ENCODE measurements at places on chromosomes 12 and 14.

DNA sequence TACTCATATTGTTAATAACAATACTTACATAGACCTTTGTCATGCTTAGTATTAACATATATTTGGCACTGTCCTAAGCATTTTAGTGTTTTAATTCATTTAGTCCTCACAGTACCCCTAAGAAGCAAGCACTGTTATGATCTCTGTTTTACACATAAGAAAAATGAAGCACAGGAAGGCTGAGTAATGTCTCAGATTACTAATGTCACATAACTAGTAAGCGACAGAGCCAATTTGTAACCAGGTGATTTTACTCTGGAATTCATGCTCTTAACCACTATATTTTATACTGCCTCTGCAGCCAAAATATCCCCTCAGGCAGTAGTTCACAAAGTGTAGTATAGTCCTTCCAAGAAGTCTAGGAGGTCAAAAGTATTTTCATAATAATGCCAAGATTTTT is 20.3 kb downstream of the TMEM253 start:
- no peak for DNase-seq

DNA sequence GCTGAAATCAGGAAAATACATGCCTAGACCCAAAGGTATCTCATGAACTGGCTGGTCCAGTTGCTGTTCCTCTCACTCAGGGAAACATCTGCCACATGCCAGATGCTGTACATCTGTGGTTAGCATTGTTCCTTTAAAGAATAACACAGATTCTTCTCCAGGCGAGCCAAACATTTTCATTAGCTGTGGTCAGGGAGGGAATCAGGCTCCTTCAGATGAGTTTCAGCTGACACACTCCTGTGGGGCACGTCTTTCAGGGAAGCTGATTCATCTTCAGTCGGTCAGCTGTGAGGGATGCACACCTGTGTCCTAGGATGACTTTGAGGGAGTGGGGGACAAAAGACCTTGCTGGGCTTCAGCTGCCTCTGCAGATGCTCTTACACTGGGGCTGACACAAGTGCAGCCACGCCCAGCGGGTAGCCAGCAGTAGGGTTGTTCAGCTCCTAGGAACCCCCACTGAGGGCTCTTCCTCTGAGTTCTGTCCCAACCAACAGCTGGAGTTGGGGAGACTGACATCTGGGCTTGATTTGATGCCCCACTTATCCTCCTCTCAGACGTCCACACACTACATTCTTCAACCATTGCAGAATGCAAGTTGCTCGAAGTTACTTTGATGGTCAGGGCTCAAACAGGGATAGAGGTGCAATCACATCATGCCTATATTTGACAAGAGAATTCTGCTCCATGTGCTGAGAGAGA is 155.0 kb downstream of the NUAK1 start:
- no peak for DNase-seq

- DNase-seq, result no peak
Observed at GRCh38 chr12:123142921-123143735, 7.8 kb downstream of the PITPNM2 start.

- DNase-seq, result no peak
Observed at GRCh38 chr12:93736640-93737178, 59.5 kb downstream of the CRADD start.

- no peak for DNase-seq
Observed at GRCh38 chr14:27890259-27890658, 876.3 kb upstream of the FOXG1 start.

DNA sequence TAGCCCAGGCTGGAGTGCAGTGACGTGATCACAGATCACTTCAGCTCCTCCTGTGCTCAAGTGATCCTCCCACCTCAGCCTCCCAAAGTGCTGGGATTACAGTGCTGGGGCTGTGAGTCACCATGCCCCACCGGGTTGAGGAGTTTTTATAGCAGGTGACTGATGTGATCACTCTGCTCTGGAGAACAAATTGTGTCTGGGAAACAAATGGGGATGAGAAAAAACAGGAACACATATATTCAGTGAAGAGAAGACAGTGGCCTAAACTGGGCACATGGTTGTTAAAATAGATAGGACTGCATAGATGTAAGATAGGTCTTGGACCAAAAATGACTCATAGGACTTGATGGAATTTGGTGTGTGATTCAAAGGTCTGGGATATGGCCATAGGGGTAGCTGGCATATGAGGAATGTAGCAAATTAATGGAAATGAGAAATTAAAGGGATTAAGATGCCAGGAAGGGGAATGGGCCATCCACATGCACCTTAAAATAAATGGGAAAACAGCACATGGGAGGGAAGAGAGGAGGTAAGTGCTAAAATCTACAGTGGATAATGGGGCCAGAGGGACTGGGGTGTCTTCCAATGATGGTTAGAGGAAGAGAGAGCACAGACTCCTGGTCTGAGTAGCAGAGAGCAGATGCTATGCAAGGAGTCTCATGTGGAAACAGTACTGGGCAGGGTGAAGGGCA is 11.2 kb downstream of the BCAT1 start:
- DNase-seq, result no peak

DNA sequence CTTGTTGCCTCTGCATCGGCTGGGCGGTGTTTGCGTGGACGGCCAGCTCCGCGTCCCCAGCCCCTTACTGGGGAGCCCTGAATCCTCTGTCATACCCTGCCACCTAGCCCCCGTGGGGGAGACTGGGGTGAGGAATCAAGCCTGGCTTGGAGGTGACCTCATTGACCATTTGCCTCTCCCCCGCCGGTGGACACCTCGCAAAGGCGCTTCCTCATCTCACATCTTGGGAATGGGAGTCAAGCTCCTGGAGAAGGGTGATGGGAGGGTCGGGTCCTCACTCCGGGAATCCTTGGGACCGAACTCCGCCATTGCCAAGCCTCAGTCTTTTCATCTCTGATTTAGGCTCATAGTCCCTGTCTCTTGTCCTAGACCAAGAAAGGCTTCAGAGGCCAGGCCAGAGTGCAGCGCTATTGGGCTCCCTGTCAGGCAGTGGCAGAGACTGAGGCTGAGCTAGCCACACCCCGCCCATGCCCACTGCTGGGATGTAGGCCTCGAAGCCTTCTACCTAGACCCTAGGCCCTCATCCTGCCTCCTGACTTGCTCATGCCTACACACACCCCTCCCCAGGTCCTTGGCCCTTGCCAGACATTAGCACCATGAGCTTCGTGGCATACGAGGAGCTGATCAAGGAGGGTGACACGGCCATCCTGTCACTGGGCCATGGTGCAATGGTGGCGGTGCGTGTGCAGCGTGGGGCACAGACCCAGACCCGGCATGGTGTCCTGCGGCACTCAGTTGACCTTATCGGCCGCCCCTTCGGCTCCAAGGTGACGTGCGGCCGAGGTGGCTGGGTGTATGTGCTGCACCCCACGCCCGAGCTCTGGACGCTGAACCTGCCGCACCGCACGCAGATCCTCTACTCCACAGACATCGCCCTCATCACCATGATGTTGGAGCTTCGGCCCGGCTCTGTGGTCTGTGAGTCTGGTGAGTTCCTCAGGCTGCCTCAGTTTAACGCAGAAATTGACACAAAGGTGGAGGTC is 678 bp downstream of the TRMT61A start:
- DNase-seq, result no peak

DNA sequence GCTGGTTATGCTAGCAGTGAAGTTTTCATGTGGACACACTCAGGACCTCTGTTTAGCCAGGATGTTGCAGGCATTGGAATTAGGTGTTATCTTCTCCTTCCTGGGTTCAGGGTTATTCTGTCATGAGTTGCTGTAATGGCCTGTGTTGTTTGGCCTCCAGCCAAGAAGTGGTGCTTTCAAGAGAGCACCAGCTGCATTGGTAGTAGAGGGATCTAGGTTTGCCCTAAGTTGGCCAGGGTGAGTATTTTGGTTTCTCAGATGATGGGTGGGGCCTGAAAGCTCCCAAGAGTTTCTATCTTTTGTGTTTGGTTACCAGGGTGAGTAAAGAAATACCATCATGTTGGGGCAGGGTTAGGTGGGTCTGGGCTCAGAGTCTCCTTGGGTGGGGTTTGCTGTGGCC is 2.7 kb upstream of the GZMH start:
- DNase-seq, result no peak

GRCh38 chr14:99753225-99754140 is 39.7 kb upstream of the EML1 start:
- no peak for DNase-seq

- no peak for DNase-seq
Observed at GRCh38 chr12:27968972-27969623, 3.4 kb downstream of the PTHLH start.

- no peak for DNase-seq
Observed at GRCh38 chr12:69569236-69569635, 16.0 kb upstream of the CCT2 start.

DNA sequence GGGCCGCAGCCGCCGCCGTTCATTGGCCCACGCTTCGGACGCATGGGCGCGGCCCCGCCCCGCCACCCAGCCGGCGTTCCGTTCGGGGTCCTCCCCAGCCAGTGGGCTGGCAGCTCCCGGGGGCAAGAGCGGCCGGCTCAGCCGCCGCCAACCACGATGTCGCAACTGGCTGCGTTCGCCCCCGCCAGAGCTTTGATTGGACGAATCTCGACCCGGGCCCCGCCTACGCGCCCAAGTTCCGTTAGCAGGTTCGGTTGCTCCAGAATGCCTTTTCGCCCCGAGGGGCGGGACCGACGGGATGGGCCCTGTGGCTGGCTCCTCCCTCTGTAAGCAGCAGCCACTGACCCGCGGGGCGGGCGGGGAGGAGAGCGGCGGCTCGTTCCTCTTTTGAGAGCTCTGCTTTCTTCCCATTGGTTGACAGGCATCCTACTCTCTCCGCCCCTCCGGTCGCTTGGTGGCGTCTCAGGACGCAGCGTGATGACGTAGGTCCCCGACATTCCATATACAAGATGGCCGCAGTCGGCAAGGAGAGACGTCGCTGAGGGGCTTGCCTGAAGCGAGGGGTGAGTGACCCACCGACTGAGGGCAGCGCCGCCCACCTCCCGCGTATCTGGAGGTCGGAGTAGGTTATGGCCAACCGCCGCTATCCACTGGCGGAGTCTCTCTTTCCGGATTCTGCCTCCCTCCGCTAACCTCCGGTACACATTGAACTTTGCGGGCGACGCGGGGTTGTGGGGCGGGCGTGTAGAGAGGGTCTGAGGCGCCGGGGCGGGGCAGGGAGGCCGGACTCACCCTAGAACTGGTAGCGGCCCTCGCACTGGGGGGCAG is at the start of gene CCNK:
TSS of gene CCNK (plus strand) at position 493 of the 828 bp plus-strand sequence. CDS start 11,269 bp downstream, outside the sequence.
- peak; percentile 99 for DNase-seq

DNA sequence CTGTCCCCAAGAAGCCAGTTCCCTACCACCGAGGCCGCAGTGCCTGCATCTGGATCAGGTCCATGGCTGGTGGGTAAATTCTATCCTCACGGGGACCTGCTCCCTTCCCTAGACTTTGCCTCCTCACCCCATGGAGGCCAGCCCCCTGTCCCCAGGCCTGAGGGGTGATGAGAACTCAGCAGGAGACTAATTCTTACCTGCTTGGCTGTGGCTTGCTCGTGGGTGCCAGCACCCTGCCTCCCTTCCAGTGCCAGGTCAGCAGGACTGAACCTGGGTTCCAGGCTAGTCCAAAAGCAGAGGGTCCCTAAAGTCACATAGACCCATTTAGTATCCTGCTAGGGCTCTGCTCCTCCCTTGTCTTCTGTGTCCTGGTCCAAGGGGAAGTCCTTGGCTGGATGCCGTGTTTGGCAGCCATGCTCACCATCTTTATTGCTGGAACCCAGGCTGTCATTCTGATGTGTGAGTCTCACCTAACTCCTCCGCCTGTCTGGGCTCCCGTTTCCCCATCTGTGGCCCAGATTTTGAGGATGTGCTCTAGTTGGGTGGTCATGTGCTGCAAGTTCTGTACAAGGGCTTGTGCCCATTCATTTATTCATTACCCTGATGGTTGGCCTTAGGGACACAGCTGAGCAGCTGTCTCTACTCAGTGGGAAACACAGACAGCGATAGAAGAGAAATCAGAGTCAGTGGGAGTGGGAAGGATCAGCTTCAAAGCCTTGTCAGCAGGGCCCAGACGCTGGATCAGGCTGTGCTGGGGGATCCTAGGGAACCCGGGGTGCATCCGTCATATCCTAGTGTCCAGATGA is 949 bp downstream of the PLBD2 start:
- DNase-seq, result no peak

DNA sequence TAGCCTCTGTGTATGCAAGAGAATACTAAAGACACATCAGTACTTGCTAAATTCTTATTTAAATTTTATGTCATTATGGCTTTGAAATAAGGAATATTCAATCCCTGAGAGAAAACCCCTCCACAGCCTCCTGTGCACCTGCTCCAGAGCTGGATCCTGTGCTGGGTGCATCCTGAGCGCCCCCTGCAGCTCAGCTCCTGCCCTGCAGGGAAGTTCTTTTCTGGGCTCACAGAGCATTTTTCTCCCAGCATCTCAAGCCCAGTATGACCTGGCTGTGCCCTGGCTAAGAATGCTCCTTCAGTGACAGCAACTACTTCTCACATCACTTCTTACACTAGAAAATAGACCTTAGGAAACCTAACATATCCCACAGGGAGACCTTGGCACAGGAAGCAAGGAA is 1211.7 kb downstream of the TMEM121 start:
- DNase-seq, result no peak

- no peak for DNase-seq
Observed at GRCh38 chr14:24066496-24067132, 4.7 kb upstream of the CPNE6 start.

GRCh38 chr12:4443616-4444015 is 2.0 kb downstream of the FGF6 start:
- no peak for DNase-seq

- DNase-seq, result no peak
Observed at GRCh38 chr14:54785136-54785777, 117.4 kb downstream of the GCH1 start.

DNA sequence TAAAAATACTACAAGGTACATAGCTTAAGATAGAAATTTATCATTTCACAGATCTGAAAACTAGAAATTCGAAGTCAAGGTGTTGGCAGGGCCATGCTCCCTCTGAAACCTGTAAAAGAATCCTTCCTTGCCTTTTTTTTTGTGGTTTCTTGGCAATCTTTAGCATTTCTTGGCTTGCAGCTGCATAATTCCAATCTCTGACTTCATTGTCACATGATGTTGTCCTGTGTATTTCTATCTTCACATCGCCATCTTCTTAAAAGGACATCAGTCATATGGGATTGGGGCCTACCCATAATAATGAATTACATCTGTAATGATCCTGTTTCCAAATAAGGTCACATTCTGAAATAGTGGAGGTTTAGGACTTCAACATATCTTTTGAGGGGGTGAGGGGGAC is 250.4 kb downstream of the TMTC2 start:
- DNase-seq, result no peak

DNA sequence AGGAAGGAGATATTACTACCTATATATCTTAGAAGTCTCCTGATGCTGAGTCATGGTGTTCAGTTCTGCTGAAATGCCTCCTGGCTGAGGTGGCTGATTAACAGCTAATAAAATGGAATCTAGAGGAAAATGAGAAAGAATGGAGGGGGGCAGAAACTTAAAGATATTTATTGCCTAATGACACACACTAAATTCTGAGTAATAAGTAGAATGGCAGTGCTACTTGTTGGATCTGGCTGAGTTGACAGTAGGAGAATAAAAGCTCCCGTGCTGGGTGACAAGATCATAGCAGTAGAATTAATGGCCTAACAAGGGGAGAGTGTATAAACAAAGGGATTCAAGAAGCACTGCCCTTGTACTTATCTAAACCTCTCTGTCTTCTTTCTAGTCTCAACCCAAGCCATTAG is 137.5 kb downstream of the CNTN1 start:
- DNase-seq, result no peak

GRCh38 chr14:105064721-105065143 is 498 bp downstream of the GPR132 start:
- no peak for DNase-seq

- no peak for DNase-seq
Observed at GRCh38 chr12:3081091-3081490, 3.9 kb downstream of the TSPAN9 start.

Measured in liver (tissue), 10 donors.